CD4-positive, alpha-beta T cell treated with Interleukin-15 for 4 hours (primary cell): ENCODE measurements at places on chromosomes 1 and 21.

DNA sequence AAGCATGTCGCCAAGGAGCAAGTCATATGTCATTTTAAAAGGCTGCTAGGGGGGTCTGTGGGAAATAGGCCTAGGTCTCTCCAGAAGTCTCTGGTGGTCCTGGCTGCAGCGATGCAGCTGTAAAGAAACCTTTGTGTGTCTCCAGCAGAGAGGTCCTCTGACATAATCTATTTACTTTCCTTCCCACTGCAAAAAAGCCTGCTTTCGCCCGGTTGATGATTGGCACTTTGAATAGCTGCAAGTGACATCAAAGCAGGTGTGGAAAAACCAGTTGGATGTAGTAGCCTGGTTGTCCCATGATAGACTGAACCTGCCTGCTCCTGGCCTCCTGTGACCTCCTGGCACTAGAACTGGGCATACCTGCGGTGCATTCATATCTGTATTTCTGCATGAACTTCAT is 13.8 kb downstream of the RASSF5 start:
- no peak for DNase-seq

- DNase-seq, result no peak
Measured at GRCh38 chr1:61287014-61287413, 204.7 kb downstream of the NFIA start.

DNA sequence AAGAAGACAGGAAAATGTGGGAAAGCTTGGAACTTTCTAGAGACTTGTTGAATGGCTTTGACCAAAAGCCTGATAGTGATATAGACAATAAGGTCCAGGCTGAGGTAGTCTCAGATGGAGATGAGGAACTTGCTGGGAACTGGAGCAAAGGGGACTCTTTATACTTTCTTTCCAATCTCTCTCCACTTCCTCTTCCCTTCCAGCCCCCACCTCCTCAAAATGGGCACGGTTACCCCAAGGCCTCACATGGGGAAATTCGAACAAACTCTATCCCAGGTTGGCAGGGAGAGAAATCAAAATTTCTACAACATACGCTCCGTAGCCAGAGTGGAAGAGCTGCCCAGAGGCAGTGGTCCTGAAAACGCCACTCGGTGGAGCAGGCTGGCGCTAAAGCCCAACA is 15.2 kb downstream of the PPT1 start:
- no peak for DNase-seq

DNA sequence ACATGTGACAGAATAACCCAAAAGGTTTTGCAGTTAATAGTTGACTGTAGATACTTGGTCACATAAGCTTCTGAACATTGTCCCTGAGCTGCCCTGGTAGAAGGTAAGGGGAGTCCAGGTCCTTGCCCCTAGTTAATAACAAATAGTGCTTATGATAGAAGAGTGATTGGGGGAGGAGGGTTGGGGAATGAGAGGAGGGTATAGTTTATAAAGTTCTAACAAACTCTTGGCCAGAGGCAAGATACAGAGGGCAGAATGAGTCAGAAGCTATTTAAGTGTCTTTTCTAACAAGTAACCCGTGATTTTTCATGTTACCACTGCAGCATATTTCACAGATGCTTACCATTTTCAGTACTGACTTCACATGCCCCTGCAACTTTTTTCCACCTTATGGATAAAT is 26.7 kb upstream of the MYOCOS start:
- no peak for DNase-seq

- DNase-seq, result no peak
Measured at GRCh38 chr21:15706696-15707095, 23.1 kb upstream of the USP25 start.
